ENCODE measurements at places on chromosomes 12 and 14.

- DNase-seq, result no peak
Observed at GRCh38 chr14:77222546-77223225, 41.1 kb downstream of the TMEM63C start.

DNA sequence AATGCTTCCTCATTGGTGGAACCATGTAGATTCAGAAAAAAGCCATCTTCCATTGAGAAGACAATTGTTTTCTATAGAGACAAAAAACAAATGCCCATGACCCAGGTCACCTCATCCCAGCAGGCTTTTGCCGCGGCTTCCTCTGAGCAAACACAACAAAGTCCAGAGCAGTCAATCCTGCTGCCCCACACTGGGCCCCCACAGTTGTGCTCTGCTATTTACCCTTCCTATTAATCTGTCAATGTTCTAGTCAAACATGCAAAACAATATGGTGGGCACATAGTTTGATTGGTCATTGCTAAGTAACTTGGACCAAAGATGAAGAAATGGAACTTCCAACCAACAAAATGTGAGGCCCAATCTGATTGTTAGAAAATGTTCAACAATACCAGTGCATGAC, 20.7 kb downstream of the C12orf42 start:
- no peak for DNase-seq

DNA sequence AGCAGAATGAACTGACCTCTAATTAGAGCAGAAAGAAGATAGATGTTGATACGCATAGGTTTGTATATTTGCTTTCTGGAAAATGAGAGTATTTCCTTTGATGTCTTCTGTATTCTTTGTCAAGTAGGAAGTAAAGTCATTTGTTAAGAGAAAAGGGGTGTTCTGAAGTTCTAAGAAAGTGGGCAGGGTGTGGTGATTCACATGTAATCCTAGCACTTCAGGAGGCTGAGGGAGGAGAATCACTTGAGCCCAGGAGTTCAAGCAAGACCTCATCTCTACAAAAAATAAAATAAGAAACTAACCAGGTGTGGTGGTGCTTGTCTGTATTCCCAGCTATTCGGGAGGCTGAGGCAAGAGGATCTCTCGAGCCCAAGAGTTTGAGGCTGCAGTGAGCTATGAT, 2.8 kb downstream of the RHNO1 start:
- no peak for DNase-seq

DNA sequence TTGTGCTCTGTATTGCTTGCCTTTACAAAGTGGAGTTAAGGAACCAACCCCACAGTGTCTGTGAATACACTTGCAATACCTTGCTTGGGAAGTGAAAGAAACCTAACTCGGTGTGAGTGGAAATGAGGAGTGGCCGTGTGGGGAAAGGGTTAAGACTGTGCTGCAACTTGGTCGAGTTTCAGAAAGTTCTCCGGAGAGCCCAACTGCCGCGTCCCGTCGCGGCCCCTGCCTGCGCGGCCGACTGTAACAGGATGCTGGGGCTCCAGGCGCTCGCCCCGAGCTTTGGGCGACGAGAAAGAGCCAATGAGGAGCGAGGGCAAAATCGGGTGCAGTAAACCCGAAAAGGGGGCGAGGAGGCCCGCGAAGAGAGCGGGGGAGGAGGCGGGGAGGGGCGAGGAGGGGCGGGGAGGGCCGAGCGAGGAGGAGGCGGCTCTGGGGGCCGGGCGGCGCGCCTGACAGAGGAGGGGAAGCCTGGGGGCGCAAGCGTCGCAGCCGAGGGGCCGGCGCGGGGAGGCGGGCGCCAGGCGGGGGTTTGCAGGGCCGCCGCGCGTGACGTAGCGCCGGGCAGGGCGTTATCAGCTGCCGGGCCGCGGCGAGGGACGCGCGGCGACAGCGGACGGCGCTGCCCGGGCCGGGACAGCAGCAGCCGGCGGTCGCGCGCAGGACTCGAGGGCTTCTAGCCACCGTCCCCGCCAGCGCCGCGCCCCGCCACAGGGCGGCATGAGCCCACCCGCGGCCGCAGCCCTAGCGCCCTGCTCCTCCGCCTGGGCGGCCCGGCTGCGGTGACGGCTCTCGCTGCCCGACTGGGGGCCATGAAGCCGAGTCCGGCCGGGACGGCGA, at the start of gene DACT1:
TSS of gene DACT1 (plus strand) at position 572 of the 840 bp plus-strand sequence. CDS start at position 813, 241 bp downstream.
- peak; percentile 51 for DNase-seq

DNA sequence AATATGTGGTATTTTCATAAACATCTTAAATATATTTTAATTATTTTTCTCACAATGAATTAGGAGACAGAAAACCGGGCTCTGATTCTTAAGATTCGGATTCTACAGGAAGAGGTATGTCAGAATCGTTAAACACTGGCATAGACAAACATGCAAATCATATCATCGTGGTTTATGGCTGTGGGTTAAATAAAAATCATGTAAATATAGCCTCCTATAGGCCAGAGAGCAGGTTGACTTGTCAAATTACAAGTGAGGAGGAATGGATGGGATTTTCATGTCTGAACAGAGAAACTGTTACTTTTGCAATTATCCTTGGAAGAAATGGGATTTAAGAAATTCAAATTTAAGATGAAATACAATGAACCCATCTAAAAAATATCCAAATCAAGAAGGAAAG, 74.9 kb upstream of the BCAT1 start:
- no peak for DNase-seq

All from stimulated activated CD4-positive, alpha-beta T cell treated with anti-CD3 and anti-CD28 coated beads, Interleukin-2, amount 100 ng/mL, for 24 hours (primary cell).